ENCODE measurements at places on chromosomes 16 and 17.
A peak's percentile ranks its signal among the peaks of the same experiment; 100 is the strongest.

DNA sequence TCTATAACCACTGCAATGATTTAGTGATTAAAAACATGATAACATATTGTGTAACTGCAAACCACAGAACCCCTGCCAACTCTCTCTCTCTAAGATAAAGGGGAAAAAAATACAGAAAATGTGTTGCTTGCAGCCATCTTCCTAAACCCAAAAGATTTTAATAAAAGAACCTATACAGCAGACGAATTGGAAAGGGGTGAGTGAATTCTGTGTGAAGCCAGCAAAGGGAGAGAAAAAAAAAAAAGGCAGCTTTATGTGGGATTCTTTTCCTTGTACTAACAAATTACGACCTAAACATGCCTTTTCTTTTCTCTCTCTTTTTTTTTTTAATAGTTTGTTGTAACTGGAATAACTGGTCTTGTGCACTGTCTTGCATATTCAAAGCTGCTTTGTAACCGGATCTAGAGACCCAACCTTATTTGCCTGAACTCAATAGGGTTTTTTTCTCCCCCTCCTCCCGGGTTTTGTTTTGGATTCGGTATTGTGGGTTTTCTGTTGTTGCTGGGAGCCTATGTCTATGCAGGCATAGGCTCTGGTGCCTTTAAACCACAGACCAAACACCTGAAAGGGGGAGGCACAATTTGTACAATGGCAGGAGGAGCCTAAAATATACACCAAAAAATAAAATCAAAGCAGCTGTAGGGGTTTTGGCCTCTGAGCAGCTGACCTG, 7.0 kb upstream of the ZFHX3 start:
- DNase-seq, result peak; percentile 42

DNA sequence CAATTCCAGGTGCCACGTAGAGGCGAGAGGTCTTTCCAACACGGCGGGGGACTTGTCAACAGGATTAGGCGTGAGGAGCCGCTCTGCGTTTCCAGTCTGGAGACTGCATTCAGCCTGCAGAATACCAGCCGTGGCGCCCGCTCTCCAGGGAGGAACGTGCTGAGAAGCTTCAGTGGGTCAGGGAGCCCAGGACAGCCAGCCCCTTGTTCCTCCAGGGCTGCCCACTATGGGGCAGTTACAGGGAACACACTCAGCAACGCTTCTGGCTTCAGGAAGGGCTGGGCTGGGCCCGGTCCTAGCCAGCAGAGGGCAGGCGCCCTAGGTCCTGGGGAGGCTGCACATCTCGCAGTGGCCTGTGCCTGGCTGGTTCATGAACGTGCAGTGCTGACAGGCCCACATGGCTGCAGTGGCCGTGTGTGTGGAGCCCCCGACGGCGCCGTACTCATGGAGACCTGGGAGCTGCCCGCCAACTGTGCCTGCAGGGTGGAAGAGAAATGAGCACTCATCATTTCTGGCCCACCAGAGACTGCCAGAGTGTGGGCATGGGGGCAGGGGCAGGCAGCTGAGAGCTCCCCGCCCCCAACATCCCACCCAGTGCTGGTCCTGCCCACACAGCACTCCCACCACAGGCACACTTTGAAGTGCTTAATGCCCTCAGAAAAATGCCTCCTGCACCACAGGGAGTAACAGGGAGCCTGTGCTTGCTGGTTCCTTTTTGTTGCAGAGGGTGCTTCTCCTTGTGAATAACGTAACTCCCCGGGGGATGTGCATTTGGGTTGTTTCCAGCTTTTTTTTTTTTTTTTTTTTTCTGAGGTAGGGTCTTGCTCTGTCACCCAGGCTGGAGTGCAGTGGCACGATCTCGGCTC, 7.0 kb upstream of the FAAP100 start:
- no peak for DNase-seq

DNA sequence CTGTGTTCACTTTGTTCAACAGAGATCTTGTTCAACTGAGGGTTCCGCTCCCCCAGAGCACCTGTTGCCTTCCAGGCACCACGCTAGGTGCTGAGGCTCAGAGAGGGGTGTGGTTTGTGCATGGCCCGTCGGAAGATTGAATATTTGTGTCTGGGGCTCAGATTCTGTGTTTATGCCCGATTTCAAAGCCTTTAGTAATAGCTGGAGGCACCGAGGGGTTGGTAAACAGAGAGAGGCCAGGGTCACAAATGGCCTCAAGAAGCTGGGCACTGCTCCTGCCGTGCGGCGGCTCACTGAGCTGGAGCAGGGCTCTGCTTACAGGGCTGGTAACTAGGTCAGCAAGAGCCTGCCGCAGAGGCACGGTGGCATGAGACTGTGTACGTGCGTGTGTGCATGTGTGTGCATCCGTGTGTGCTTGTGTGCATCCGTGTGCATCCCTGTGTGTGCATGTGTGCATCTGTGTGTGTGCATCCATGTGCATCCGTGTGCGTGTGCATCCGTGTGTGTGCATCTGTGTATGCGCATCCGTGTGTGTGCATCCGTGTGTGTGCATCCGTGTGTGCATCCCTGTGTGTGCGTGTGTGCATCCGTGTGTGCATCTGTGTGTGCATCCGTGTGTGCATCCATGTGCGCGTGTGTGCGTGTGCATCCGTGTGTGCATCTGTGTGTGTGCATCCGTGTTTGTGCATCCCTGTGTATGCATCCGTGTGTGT, 5.4 kb downstream of the ITGAE start:
- DNase-seq, result no peak

DNA sequence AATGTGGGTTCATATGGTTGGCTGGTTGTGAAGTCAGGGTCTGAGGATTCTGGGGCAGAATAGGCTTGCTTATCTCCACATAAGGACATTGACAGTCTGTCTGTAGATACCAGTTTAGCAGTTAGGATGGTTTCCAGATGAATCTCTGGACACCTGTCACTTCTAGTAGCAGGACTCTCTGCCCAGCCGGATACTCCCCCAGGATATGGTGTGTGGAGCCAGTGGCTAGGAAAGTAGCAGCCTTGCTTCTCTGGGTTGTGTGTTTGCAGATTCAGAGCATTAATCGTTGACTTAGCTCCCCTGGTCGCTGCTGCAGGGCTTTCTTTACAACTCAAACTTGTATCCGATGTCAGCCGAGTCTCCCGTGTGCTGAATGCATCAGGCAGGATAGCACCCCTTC, 45.2 kb downstream of the CLEC16A start:
- DNase-seq, result no peak

DNA sequence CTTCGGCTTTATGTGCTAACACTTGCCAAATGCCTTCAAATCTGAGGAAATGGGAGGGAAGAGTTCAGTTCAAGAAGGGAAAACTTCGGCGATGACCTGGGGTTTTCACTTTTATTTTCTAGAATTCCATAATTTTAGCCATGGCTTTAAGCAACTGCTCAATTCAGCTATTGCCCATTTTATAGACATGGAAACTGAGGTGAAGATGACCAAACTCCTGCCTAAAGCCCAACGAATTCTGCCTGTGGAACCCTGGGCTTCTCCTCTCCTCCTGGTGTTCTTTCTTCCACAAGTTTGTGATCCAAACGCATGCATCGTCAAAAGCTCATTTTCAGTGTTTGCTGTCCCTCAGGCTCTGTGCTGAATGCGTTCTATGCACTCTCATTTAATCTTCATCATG, 49.4 kb upstream of the NDRG4 start:
- no peak for DNase-seq

DNA sequence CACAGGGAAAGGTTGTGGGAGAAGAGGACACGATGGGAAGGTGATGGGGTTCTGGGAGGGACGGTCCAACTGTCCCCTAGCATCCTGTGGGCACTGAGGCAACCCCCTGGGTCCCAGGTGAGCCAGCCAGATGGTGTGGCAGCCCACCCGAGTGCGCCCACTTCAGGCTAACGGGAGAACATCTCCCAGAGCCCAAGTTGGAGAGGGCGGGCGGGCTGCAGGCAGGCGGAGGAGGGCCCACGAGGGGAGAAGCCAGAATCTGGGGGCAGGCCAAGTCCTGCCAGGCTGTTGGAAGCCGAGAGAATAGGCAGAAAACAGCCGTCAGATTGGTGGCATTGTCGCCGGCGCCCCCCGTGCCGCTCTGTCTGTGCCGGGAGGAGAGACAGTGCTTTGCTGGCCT, 13.8 kb upstream of the ABCC3 start:
- no peak for DNase-seq

- no peak for DNase-seq
These were observed 460 bp downstream of the ELOB start for GRCh38 chr16:2776500-2777139.

GRCh38 chr17:57125406-57125805, 40.4 kb downstream of the AKAP1 start:
- no peak for DNase-seq

- no peak for DNase-seq
These were observed 658 bp downstream of the RAB5C start for GRCh38 chr17:42153919-42154742.

DNA sequence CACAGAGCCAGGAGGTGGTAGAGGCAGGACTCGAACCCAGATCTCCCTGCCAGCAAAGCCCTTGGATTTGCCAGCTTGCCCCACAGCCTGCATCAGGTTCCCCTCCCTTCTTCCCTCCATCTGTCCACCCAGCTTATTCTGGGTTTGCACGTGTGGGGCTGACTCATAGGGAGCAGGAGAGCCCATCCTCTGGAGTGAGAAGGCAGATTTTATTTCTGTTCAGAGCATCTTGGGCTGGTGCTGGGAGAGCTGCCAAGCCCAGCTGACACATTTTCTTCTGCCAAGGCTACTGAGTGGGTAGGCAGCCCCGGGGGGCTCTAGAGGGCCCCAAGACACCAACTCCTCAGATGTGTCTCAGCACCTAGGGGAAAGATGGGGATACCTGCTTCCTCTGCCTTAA, 106.3 kb upstream of the CRHR1 start:
- DNase-seq, result no peak

GRCh38 chr16:3592559-3592958, 15.4 kb upstream of the NLRC3 start:
- DNase-seq, result no peak

DNA sequence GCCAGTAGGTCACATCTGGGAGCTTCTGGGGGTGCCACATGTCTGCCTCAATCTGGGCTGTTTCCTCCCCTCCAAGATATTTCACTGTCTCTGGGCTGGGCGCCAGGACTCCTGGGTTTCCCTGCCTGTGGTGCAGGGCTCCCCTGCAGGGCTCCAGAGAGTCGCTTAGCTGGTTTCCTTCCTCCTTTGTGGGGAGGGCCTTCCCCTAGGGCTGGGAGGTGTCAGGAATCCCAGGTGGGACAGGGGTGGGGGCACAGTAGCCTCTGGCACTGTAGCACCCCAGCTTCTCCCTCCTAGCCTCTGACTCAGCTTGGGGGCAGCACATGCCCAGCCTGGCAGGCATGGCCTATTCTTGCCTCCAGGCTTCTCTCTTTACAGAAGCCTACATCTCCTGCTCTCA, 2.6 kb downstream of the RARA start:
- DNase-seq, result peak; percentile 50

- no peak for DNase-seq
These were observed 47.8 kb downstream of the SLC7A5 start for GRCh38 chr16:87821376-87822107.

GRCh38 chr16:83301971-83302370, 505.8 kb upstream of the HSBP1 start:
- no peak for DNase-seq

DNA sequence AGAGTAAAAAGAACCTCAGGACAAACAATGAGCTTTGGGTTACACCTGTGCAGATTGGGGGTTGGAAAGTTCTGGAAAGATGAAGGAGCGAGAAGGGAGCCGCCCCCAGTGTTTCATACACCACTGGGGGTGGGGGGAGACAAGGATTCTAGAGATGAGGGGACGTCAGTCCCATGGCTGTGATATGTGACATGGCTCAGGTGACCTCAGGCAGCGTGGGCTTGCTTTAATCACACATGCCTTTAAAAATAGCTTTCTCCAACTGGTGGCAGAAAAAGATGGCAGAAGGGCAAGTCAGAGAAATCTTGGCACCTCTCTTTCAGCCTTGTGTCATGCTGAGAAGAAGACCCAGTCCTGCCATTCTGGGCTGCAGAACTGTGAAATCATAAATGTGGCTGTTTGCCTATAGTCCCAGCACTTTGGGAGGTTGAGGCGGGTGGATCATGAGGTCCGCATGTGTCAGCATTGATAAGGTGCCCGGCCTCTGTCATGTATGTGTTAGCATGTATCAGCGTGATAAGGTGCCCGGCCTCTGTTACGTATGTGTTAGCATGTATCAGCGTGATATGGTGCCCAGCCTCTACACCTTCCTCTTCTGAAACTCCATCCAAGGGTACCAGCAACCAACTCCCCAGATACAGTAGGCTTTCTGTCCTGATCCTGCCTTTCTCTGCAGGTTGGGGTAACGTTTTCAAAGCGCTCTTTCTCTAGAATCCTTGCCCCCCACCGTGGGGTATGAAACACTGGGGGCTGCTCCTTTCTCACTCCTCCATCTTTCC, 25.0 kb downstream of the WIPI1 start:
- no peak for DNase-seq

GRCh38 chr17:6959700-6960099, 36.1 kb upstream of the ALOX12 start:
- DNase-seq, result no peak

GRCh38 chr16:64380751-64381150, 741.1 kb downstream of the CDH11 start:
- no peak for DNase-seq

GRCh38 chr17:6157716-6158115, 87.5 kb downstream of the WSCD1 start:
- no peak for DNase-seq

GRCh38 chr17:40605306-40605705, 40.0 kb upstream of the CCR7 start:
- no peak for DNase-seq

DNA sequence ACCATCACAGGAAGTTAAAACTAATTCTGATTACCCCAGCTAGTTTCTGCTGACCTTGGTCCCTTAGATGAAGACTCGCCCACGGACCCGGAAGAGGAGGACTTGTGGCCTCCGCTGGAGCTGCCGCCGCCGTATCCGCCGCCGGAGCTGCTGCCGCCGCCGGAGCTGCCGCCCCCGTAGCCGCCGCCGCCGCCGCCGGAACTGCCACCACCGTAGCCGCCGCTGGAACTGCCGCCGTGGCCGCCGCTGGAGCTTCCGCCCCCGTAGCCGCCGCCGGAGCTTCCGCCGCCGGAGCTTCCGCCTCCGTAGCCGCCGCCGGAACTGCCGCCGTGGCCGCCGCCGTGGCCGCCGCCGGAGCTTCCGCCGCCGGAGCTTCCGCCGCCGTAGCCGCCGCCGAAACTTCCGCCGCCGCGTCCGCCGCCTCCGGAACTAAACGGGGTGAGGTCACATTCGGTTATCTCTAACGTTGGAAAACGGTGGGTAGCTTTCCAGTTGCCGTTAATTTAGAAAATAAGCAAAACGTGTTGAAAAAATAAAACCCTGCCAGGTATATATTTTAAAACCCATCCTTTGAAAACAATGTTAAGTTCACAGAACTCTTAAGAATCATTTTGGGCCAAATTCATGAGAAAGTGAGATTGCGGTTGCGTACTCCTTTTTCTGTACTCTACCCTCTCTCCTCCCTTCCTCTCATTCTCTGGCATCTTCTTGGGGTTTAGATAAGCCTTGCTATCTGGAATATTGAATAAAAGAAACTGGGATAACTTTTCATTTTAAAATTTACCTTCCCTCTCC, 3.5 kb downstream of the KRT10 start:
- peak; percentile 82 for DNase-seq

- no peak for DNase-seq
These were observed 77.1 kb upstream of the GSE1 start for GRCh38 chr16:85536073-85536410.

GRCh38 chr17:31289790-31290189, 7.2 kb downstream of the OMG start:
- DNase-seq, result no peak

All from AG08395 (cell line).